Astrocyte (in vitro differentiated cells and primary cell): ENCODE measurements at places on chromosomes 7 and 10. TPM values are rescaled to one million over a fixed set of nuclear protein-coding genes. Genes with fewer than 3 reads are reported as not detected.
A peak's percentile ranks its signal among the peaks of the same experiment; 100 is the strongest.

GRCh38 chr7:157679607-157680006 is 342.8 kb downstream of the DNAJB6 start:
- H3K27ac ChIP-seq, result no peak overlapping the region
- no peaks in the 10 kb centered on the region for H3K36me3 ChIP-seq
- no peak overlapping the region for H3K4me3 ChIP-seq
- no peaks in the 10 kb centered on the region for H3K4me1 ChIP-seq
- H3K27me3 ChIP-seq, result peaks cover 3% of the 10 kb centered on the region

- H3K4me3 ChIP-seq, result no peak overlapping the region
- H3K4me1 ChIP-seq, result no peaks in the 10 kb centered on the region
- no peak overlapping the region for H3K27ac ChIP-seq
- no peaks in the 10 kb centered on the region for H3K27me3 ChIP-seq
- H3K36me3 ChIP-seq, result peaks cover 20% of the 10 kb centered on the region
- DNase-seq, result no peak
These were observed 23.5 kb downstream of the FBXW4 start for GRCh38 chr10:101671453-101671852.

- H3K27me3 ChIP-seq, result no peaks in the 10 kb centered on the region
- H3K27ac ChIP-seq, result no peak overlapping the region
- no peaks in the 10 kb centered on the region for H3K4me1 ChIP-seq
These were observed 295.8 kb downstream of the CELF2 start for GRCh38 chr10:11313463-11313862.

- no peak overlapping the region for H3K4me3 ChIP-seq
- H3K27ac ChIP-seq, result no peak overlapping the region
- DNase-seq, result no peak
- peaks cover 4% of the 10 kb centered on the region for H3K27me3 ChIP-seq
These were observed 175.4 kb downstream of the SKAP2 start for GRCh38 chr7:26688936-26689506.

- DNase-seq, result no peak
- H3K27ac ChIP-seq, result no peak overlapping the region
- H3K4me1 ChIP-seq, result no peaks in the 10 kb centered on the region
These were observed 505.1 kb upstream of the FOXK1 start for GRCh38 chr7:4177001-4177400.

GRCh38 chr10:3399756-3400155 is 227.2 kb upstream of the PITRM1 start:
- no peaks in the 10 kb centered on the region for H3K36me3 ChIP-seq
- H3K4me1 ChIP-seq, result peaks cover 25% of the 10 kb centered on the region
- no peak overlapping the region for H3K27ac ChIP-seq
- no peak overlapping the region for H3K4me3 ChIP-seq

Gene RPP38
- 17.6 and 17.9 TPM in 2 replicates for total RNA-seq

Gene GPR37
- total RNA-seq, result 9.0 and 9.8 TPM in 2 replicates

- H3K4me1 ChIP-seq, result peaks cover 24% of the 10 kb centered on the region
- H3K36me3 ChIP-seq, result no peaks in the 10 kb centered on the region
- no peaks in the 10 kb centered on the region for H3K27me3 ChIP-seq
- H3K27ac ChIP-seq, result no peak overlapping the region
- H3K4me3 ChIP-seq, result peak overlapping the region; percentile 71
- no peak for DNase-seq
These were observed 1.5 kb downstream of the EEPD1 start for GRCh38 chr7:36154255-36155212.

- H3K27ac ChIP-seq, result no peak overlapping the region
- H3K4me3 ChIP-seq, result no peak overlapping the region
- no peaks in the 10 kb centered on the region for H3K4me1 ChIP-seq
- H3K27me3 ChIP-seq, result no peaks in the 10 kb centered on the region
These were observed 159.2 kb downstream of the RGS10 start for GRCh38 chr10:119383174-119383856.

DNA sequence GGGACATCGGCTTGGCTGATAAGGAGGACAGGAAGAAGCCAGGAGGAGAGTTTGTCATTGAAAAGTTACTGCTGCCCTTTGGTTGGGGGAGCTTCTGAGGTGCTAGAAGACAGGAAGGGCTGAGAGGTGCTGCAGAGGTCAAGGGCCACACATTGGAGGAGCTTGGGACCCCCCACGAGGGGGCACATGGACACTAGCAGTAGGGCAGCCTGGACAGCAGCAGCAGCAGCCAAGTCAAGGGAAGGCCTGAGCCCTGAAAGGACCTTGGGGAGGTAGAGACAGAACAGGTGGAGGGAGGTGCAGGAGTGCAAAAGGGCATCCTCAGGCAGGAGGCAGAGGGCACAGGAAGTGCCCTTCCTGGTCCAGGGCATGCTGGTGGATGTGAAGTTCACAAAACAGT is 439.7 kb upstream of the IGFBP3 start:
- no peak overlapping the region for H3K27ac ChIP-seq
- H3K4me3 ChIP-seq, result no peak overlapping the region

GRCh38 chr7:75924889-75925288 is 9.9 kb downstream of the POR start:
- no peak overlapping the region for H3K4me3 ChIP-seq
- H3K27me3 ChIP-seq, result no peaks in the 10 kb centered on the region
- no peak overlapping the region for H3K27ac ChIP-seq
- no peak for DNase-seq
- H3K36me3 ChIP-seq, result no peaks in the 10 kb centered on the region

Gene VSIR
- 2.9 and 3.4 TPM in 2 replicates for total RNA-seq
